ENCODE measurements at places on chromosomes 5 and 9. TPM values are rescaled to one million over a fixed set of nuclear protein-coding genes. Genes with fewer than 3 reads are reported as not detected.

Gene TSPAN17
- 34.2 TPM for total RNA-seq

Gene TMED7
- total RNA-seq, result 348 TPM

- DNase-seq, result no peak
Observed at GRCh38 chr5:53069626-53070025, 39.9 kb downstream of the MOCS2 start.

DNA sequence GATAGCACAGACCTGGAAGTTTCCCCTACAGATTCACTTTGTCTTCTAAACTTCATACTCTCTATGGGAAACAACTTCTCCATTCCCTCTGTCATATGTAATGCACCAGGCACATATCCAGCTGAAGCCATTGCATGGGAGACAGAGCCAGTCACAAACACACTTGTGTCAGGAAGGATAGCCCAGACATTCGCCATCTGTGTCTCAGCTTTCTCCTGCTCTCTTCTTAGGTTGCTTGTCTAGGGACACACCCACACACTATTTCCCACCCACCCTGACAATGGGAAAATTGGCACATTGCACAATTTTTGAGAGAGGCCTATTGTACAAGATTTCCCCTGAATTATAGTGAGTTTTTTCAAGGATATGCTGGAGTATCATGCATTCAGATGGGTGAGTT is 158.4 kb upstream of the MPDZ start:
- DNase-seq, result no peak

DNA sequence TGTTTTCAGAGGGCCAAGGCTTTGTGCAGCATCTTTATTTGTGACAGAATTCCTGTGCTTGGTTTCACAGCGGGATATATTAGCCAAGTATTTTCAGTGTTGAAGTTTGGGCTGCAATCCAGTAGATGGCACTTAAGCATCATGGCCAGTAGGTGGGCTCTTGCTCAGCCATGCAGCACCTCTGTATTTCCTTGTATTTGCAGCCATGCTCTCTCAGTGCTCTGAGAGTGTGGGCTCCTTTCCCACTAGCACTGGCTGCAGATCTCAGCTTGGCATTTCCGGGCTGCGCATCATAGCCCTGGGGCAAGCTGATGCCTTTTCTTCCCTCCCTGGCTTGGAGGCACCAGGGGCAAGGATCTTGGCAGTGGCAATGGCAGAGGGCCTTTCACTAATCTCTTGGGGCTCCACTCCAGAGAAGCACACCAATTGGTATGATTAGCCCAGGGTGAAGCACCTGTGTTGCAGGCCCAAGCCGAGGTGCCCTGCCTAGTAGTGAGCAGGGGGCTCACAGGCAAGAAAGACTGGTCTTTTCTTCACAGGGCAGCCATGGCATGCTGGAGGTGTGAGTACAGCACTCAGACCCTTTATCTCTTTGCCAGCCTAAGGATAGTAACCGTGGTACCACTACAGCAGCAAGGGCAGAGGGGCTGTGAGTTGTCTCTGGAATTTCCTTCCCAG is 48.3 kb downstream of the SLCO6A1 start:
- peak; percentile 8 for DNase-seq

DNA sequence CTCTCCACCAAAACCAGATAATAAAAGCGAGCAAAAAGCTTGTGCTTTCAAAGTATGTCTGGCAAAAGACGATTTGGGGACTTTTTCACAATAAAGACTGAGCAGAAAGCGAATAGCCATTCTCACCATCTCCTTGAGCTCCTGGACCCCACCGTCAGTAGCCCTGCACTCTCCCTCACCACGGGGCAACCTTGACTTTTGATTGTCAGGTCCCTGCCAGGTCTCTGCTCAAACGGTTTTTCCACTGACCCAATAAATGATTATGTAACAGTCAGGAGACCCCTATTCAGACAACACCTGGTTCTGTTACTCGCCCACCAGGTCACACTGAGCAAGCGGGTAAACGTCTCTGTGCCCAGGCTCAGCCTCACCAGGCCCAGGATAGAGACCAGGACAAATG is 131.3 kb downstream of the MVB12B start:
- DNase-seq, result no peak

GRCh38 chr5:55850839-55851674 is at the start of gene IL31RA:
Gene IL31RA (plus strand): TSS chr5:55851357. CDS start chr5:55851571, 214 bp downstream.
- DNase-seq, result no peak
